ENCODE measurements at places on chromosomes 3 and 15. TPM values are rescaled to one million over a fixed set of nuclear protein-coding genes. Genes with fewer than 3 reads are reported as not detected.

Gene CLRN1
- total RNA-seq = not detected

DNA sequence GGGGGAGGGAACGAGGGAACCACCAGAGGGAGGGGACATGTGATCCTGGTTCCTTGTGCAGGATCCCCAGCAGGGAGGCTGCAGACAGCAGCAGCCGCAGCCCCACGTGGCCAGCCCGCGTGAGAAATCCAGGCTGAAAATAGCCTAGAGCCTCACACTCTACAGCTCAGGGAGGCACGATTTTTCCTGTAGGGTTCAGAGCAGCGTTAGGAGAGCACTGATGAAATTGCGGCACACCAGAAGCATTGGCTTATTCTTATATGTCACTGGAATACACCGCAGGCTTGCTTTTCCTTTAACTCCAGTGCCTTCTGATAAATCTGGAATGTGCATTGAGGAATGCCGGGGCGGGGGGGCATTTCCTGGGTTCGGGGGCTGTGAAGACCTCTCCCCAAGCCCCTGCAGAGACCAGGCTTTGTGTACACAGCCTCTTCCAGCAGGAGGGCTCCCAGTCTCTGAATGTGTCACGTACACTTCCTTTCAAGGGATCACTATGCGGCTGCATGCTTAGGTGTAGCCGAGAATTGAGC is 193.0 kb downstream of the ATP10A start:
- peak; percentile 93 for DNase-seq

Gene IGSF10
- 1.2 TPM for total RNA-seq

GRCh38 chr3:17967953-17968607 is 225.6 kb upstream of the TBC1D5 start:
- no peak for DNase-seq

- no peak for DNase-seq
Observed at GRCh38 chr3:14253707-14254382, 75.2 kb downstream of the LSM3 start.

DNA sequence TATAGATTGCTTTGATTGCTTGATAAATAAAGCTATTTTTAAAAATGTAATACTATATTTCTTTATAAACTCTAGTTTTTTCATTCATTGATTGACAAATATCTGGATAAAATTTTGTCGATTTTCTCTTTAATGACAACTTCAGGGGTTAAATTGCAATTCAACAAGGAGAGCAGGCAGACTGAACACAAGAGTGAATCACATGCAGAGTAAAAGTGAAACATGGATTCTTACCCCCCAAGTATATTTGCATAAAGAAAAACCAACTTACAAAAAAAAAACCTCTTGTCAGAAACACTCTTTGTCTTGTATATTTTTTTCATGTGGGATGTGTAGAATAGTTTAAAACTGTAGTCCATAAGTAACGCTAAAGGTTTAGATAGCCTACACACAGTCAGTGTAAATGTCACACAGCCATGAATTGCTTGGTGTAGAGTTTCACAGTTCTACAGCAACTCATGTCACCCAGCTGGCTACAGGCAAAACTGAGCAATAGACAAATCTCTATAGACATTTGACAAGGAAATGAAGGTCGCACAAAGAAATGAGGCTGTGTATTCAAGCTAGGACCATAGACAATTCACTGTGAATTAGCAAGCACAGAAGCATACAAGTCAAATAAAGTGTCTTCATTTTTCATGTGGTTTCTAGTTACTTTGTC is 141.6 kb downstream of the THRB start:
- no peak for DNase-seq

Gene ITPKA
- not detected for total RNA-seq

DNA sequence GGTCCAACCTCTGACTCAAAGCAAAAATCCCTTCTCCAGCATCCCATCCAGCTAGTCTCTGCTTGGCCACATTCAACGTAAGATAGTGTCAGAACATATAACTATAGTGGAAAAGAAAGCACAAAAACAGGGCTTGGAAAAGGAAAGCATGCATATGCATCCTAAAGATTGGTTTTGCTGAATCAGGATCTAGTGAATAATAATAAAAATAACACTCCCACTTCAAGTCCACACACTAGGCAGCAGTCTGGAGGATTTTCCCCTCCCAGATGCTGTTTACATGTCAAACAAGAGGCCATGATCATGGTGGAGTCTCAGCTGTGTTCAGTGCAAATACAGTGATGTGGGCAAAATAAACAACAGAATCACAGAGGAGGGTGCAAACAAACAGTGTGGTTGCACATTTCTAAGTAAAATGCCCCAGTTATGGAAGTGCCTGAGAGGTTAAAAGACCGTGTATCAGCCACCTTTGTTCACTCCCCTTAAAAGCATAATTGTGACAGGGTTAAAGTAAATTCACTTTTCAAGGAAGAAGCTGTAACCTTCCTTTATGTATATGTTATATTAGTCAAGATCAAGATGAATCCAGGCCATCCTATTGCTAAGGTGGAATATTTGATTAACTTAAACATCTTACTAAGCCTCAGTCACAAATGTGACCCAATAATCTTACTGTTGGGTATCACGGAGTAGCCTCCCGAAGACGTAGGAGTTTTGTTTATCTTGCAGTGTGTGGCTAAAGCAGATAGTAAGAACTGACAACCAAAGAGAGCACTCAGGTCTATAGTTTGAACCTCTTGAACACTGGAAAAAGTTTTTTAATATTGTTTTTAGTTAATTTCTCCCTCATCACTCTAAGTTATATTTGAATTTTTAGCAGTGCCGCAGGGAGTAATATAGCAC is 424.5 kb downstream of the SOX2 start:
- no peak for DNase-seq

- DNase-seq = no peak
Observed at GRCh38 chr3:23062582-23062981, 140.5 kb upstream of the UBE2E2 start.

DNA sequence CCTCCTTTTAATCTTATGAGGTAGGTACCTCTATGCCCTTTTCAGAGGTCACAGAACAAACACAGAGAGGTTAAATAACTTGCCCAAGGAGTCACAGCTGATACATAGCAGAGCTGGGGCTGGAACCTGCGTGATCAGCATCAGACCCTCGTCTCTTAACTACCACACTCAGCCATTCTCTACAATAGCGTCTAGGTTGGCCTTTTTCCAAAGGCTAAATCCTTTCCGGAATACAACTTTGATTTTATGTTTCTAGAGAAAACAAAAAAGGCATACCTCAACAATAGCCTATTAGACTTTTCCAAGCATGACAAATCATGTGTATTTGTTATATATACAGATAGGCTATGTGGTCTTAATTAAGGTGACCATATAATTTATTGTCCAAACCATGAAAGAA is 187.2 kb downstream of the RORA start:
- DNase-seq = no peak

DNA sequence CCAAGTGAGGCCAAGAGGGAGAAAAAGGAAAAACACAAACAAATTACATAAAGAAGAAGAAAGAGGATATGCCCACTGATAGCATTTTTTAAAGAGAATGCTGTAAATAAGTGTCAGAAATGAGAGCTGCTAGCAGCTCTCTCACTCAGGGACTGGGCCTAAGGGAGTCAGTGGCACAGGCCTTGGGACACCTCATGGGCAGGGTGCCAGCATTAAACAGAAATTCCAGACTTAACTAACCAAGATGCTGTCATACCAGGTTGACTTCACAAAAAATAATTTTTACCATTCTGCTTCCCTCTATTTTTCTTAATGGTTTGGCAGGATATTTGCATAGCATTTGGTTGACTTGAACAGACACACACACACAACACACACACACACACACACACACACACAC is 92.3 kb upstream of the ADAMTSL3 start:
- DNase-seq = no peak

DNA sequence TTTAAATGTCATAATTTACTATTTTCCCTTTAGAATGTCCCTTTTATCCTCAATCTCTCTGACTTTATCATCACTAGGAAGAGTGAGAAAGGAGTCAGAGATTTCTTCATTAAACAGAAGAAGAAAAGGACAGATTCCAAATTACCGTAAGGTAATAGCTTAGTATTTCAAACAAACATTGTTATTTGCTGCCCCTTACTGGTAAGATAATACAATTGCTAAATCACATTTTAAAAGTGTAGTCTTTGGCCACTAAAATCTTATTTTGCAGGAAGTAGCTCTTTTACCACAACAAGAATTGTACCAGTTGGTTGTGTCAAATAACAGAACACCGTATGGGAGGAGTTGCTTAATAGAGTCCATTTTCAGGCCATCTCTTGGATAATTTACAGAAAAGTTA is 53.7 kb downstream of the CGGBP1 start:
- DNase-seq = no peak

Gene XPC
- total RNA-seq = 39.4 TPM

Gene PP2D1
- not detected for total RNA-seq

Gene CLDND1
- 93.2 TPM for total RNA-seq

DNA sequence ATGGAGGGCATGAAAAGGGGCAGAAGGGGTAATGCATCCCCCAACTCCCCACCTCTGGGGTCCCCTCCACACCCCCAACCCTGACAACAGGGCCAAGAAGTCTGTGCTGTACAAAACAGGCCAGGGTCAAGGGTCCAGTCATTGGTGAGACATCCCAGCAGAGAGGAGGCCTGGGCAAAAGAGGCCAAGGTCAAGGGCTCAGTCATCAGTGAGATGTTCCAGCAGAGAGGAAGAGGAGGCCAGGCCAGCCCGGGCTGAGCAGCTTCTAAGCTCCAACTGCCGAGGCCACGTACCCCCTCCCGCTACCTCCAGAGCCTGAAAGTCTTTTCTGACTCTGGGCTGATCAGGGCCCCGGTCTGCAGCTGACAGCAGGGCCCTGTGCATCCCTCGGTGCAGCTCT is 52.4 kb downstream of the LHFPL4 start:
- peak; percentile 81 for DNase-seq

Gene RTP3
- total RNA-seq = not detected

Gene GOLGA8T
- 0.94 TPM for total RNA-seq

- DNase-seq = no peak
Observed at GRCh38 chr15:24966364-24967103, 11.7 kb downstream of the SNRPN start.

Gene RPS27L
- 200 TPM for total RNA-seq

Gene ZMYND10
- total RNA-seq = 0.50 TPM

- DNase-seq = no peak
Observed at GRCh38 chr3:12947504-12948369, 106.4 kb upstream of the RPL32 start.

GRCh38 chr3:136576279-136577009 is 175.7 kb downstream of the STAG1 start:
- no peak for DNase-seq

DNA sequence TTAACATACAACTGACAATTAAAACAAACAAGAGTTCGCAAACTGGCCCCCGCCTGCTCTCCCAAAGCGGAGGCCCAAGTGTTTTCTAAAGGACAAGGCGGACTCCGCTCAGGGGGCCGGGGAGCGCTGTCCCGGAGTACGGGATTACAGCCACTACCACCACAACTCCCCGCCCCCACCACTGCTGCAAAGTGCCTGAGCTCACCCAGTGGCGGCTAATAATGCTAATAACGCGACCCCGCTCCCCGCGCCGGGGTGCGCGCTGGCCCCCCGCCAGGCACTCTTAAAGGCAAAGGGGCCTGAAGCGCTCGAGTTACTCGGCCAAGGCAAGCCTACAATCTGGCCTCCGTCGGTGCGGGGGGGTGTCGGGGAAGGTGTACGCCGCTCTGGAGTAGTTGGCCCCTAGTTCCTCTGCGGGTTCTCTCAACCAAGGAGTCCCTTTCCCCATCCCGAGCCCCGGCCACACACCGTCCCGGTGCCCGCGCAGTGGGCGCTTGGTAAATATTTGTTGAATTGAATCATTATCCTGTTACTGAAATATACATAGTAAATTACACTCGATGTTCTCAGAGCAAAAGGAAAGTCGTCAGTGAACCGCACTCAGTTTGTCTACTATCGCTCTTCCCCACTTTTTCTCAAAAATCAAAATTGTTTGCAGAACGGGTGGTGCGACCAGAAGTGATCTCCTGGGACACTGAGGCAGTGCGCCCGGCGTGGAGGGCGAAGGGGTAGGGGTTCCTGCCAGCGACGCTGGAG is 827 bp downstream of the WNT5A start:
- no peak for DNase-seq

DNA sequence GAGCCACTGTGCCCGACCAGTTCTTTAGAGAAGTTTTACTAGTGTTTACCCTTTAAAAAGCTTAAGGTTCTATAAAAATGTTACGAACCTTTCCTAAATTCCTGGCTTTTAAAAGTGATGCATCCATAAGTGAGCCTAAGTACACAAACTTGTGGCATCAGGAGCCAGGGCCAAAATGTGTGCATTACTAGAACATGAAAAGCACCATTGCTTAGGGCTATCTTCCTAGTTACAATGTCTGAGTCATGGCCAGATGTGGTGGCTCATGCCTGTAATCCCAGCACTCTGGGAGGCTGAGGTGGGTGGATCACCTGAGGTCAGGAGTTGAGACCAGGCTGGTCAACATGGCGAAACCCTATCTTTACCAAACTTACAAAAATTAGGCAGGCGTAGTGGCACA is 39.9 kb downstream of the LEO1 start:
- no peak for DNase-seq

DNA sequence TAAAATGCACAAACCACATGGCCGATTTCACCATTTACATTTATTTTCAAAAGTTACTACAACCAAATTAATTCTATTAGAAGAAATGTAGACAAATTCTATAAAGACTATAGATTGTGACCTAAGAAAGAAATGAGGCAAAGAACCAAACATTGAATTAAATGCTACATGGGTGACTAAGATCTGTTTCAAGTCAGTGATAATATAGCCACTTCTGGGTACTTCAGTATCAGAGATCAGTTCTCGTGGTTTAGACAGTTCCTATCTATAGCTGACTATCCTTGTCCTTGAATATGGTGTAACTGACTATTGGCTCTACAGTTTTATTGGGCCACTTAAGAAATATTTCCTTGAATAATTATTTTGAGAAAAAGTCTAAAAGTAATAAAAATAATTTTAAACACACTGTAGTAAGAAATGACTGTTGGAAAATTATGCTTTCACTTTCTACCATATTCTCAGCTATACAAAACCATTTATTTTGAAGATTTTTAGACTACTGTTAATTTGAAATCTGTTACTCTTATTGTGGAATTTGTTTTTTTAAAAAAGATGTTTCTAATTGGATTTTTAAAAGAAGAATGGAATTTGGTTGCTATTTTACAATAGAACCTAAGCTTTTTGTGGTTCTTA is 14.1 kb downstream of the KCNMB3 start:
- DNase-seq = no peak

- no peak for DNase-seq
Observed at GRCh38 chr3:24299806-24300626, 194.6 kb downstream of the THRB start.

DNA sequence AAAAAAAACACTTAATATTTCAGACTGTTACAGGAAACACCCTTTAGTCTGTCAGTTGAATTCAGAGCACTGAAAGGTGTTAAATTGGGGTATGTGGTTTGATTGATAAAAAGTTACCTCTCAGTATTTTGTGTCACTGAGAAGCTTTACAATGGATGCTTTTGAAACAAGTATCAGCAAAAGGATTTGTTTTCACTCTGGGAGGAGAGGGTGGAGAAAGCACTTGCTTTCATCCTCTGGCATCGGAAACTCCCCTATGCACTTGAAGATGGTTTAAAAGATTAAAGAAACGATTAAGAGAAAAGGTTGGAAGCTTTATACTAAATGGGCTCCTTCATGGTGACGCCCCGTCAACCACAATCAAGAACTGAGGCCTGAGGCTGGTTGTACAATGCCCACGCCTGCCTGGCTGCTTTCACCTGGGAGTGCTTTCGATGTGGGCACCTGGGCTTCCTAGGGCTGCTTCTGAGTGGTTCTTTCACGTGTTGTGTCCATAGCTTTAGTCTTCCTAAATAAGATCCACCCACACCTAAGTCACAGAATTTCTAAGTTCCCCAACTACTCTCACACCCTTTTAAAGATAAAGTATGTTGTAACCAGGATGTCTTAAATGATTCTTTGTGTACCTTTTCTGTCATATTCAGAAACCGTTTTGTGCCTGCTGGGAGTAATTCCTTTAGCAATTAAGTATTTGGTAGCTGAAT is 17.9 kb downstream of the TMEM43 start:
- no peak for DNase-seq
